ENCODE measurements at places on chromosomes 12 and 14.

GRCh38 chr12:99920353-99920960, 64.3 kb downstream of the ANKS1B start:
- no peak for DNase-seq

- DNase-seq: no peak
Observed at GRCh38 chr14:95421741-95422140, 94.7 kb downstream of the SYNE3 start.

DNA sequence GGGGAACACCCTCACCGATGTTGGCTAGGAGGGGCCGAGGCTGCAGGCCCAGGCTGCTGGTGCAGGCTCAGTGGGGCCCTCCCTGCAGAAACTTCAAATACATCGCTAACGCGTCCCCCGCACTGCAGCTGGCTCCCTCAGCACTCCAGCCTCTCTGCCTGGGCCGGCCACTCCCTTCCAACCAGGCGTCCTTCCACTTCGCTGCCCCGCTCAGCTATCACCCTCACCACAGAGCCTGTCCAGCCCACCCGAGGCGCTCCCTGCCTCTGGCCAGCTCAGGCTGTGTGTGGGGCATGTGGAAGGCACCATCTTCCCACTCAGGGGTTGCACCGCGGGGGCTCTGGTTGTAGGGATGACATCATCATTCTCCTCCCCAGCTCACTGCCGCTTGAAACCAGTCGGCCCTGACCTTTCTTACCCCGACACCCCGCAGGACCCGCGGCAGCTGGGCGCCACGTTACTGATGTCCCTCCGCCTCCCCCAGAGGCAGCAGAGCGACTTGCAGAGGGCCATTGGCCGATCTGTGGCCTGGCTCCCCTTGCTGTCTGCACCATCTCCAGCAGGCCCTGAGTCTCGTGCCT, 199.9 kb upstream of the RTL1 start:
- DNase-seq: no peak

DNA sequence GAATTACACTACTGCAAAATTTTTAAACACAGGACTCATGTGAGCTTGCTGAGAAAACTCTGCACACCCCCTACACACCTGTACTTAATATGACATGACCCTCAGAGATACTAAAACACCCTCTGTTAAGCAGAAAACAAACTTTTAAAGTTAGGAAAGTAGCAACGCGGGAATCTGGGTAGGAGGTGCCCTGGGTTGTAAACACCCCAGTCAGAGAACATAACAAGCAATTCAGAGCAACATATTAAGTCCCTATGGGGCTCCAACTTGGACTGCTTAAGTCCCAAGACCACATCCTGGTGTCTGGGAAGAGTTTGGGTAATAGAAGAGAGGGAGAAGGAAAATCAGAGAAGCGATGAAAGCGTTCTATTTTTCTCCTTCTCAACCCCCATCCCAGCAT, 1.2 kb downstream of the ATF7 start:
- DNase-seq: no peak

GRCh38 chr14:99229654-99230207, 42.3 kb downstream of the BCL11B start:
- no peak for DNase-seq
